ENCODE measurements at places on chromosomes 1 and 21.

DNA sequence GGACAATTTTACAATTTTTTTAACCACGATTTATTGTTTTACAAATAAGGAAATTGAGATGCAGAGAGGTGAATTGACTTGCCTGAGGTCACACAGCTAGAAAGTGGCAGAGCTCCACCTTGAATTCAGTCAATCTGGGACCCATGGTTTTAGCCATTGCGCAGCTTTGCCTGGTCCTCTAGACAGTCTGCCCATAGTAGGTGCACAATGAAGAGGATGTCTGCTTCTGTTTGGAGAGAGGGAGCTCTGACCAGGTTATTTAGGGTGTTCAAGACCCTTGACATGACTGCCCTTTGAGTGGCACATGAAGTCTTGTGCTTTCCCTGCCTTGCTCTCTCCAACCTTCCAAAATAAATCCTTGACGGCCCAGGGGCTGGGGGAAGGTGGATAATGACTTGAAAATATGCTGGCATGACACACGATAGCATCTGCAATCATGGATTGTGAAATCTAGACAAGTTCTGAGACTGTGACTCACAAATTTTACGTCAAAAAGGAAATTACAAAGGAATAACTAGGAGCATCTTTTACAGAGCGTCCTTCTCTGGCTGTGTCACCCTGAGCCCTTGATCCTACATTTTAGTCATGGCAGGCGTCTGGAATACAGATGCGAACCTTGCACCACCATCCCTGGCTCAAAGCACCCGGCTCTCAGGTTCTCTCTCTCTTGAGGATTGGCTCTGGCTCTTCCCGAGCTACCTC lies 26.2 kb upstream of the ID3 start:
- no peak for DNase-seq

DNA sequence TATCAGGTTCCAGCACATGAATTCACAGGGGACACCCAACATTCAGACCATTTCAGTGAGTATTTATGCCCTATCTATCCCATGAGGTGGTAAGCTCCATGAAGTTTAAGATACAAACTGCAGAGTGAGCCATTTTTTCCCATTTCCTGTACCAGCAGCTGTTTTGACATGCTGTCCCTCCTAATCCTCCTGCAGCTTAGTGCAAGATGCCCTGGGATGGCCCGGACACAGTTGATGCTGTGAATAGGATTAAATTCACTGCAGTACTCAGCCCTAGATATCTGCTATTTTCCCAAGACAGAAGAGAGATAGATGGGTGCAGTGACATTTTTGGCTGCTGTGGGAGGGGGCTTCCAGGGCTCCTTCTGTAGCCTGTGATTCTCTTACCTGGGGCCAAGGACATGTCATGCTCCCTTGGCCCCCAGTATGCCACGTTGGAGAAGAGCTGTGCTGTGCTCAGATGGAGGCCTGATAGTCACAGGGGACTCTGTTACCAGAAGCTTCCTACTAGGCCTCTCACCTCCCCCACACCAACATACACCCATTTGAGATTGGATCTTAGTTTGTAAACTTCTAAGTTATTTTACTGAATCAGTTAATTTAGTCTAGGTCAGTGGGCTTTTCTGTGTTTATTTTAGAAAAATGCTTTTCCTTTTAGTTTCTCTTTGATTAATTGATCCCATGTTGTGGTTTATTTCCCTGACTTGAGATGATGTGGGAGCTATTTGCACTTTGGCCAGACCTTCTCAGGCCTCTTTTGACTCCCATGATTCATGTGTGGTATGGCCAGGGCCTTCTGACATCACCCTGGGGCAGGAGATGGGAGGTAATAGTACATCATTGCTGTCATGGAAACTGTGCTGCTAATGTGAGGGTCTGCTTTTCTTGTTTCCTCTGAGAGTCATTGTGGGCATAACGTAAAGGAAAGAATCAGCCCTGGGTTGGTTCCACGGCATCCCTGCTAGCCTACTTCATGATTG lies 92.6 kb downstream of the ST3GAL3 start:
- no peak for DNase-seq

DNA sequence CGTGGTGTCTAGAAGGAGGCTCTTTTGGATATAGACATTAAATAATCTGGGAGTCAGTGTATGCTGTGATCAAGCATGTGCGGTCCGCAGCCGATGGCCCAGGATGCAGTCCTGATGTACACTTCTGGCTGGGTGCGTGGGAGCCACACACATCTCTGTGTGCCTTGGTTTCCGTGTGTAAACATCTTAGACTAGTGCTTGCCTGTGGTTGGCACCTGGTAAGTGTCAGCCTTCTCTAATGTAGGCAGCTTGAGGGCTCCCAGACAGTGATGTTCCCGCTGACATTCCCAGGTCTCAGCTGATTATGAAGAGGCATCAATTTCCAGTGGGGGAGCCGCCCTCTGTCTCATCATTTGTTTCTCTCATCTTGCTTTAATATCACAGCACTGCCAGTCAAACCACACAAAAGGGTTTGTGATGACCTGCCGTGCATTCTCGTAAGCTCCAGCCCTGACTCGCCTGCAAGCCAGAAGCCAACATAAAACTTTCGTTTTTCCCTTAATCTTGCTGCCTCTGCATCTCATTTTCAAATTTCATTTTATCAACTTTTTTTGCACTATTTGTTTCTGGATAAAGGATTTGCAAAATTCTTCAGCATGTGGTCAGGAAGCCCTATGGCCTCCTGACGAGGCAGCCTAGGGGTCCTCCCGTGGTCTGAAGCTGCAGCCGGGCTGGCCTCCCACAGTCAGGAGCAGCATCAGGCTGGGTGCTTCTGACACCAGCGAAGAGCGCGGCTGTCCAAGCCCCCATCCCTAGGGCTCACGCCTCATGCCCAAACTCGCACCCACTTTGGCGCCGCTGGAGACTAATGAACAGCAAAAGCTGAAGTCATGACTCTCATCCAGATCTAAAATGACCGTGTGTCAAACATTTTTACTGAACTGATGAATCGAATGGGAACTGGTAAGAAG lies 28.1 kb downstream of the PDE9A start:
- no peak for DNase-seq

DNA sequence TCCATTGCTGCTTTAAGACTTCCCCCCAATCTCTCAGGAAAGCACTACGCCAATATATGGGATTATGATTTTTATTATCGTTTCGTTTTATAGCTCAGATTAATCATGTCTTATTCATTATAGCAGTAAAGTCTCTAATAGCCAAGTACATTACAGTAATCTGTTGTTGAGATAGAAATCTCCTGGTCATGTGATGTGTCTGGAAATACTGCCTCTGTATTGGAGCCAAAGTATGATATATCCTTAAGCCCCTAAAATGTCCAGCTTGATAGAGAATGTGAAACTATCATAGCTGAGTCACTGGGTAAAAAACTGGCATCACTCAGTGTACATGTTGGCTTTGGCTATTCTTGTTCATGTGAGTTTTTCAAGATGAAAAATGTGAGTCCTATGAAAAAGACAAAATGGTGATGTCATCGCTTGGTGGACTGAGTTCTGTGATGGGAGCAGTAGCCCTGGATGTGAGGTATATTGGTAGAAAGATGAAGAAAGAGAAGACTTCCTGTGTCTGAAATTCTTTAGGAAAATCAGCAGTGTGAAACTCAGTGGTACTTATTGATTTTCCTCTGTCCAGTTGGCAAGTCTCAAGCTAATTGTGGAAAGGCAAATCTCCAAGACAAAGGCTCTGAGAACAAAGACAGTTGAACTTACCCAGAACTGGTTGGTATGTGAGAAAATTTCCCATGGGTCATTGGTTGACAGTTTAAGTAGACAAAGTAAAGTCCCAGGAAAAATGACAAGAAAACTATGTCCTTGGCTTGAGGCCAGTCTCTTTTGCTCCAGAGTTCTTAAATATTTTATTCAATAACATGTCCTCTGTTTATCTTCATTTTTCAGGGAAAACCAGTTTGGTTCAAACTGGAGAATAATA lies 76.2 kb downstream of the BRINP2 start:
- DNase-seq = no peak

- no peak for DNase-seq
Measured at GRCh38 chr1:198212675-198213074, 55.9 kb downstream of the NEK7 start.

GRCh38 chr21:27070861-27071670 lies 104.2 kb upstream of the ADAMTS5 start:
- DNase-seq = no peak
